GM23248 (cell line): ENCODE measurements at places on chromosomes 2 and 18. TPM values are rescaled to one million over a fixed set of nuclear protein-coding genes. Genes with fewer than 3 reads are reported as not detected.

Gene GKN1
- not detected in 2 replicates for total RNA-seq

Gene CTAGE1
- total RNA-seq = 0.11 TPM in 1 of 2 replicates, not detected in the other

Gene CAB39
- total RNA-seq = 49.1 and 52.1 TPM in 2 replicates

Gene SERPINB11
- total RNA-seq = not detected in 2 replicates

Gene L3MBTL4
- total RNA-seq = not detected in 2 replicates

Gene NXPH2
- not detected in 2 replicates for total RNA-seq

Gene FKBP1B
- 1.0 and 7.5 TPM in 2 replicates for total RNA-seq

Gene POTEJ
- not detected in 2 replicates for total RNA-seq

Gene MARCHF7
- 99.3 and 118 TPM in 2 replicates for total RNA-seq

Gene NFE2L2
- 62.0 and 77.4 TPM in 2 replicates for total RNA-seq

Gene GRB14
- not detected in 2 replicates for total RNA-seq

GRCh38 chr2:184921676-184922075 lies 323.3 kb downstream of the ZNF804A start:
- no peaks in the 10 kb centered on the region for H3K36me3 ChIP-seq
- H3K27me3 ChIP-seq = no peaks in the 10 kb centered on the region
- no peak overlapping the region for H3K27ac ChIP-seq
- no peak overlapping the region for H3K4me3 ChIP-seq
- no peak for DNase-seq

- H3K4me1 ChIP-seq = no peaks in the 10 kb centered on the region
- no peaks in the 10 kb centered on the region for H3K36me3 ChIP-seq
- H3K27ac ChIP-seq = no peak overlapping the region
- no peaks in the 10 kb centered on the region for H3K27me3 ChIP-seq
- H3K4me3 ChIP-seq = no peak overlapping the region
Measured at GRCh38 chr2:25207078-25207545, 38.7 kb upstream of the POMC start.

DNA sequence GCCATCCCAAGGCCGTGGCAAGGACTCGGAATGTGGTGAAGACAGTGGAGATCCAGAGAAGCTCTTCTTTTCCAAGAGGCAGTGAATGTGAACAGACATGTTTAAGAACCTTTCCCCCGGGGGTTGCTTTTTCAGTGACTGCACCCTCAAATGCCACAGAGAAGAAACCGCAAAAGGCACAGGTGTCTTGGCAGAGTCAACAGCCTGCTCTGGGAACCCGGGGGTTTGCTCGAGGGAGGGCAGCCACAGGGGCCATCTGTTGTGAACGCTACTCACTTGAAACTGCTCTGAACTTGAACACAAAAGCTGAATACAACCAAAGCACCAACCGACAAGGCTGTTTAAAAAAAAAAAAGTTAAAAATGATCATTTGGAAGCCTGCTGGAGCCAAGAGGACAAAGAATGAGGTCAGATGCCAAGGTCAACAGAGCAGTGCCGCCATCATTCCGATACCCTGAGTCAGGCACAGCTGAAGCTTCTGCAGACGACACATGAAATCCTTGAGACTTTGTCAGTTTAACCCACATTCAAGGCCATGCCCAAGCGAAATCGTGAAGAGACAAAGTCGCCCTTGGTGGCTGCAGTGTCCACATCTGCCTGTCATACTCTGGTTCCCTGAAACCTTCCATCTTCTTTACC lies 47.4 kb downstream of the PSMG2 start:
- no peak overlapping the region for H3K27ac ChIP-seq
- DNase-seq = peak; percentile 28
- H3K4me1 ChIP-seq = peaks cover 16% of the 10 kb centered on the region
- no peaks in the 10 kb centered on the region for H3K36me3 ChIP-seq

GRCh38 chr2:134335601-134336000 lies 81.7 kb downstream of the MGAT5 start:
- no peaks in the 10 kb centered on the region for H3K36me3 ChIP-seq
- no peak overlapping the region for H3K4me3 ChIP-seq
- H3K27ac ChIP-seq = no peak overlapping the region
- no peaks in the 10 kb centered on the region for H3K4me1 ChIP-seq
- no peak for DNase-seq
- H3K27me3 ChIP-seq = no peaks in the 10 kb centered on the region

DNA sequence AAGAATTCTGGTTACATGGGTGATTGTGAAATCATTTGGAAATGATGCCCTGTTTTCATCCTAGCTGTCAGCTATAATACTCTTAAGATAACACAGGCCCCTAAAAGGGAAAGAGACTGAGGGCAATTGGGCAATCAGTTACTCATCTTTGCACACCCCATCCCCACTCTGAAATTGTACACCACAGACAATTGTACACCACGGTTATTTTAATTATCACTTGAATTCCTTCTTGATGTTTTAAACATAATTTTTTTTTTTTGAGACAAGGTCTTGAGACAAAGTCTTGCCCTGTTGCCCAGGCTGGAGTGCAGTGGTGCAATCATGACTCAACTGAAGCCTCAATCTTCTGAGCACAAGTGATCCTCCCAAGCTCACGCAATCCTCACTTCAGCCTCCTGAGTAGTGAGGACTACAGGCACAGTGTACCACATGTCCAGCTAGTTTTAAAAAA lies 862.4 kb upstream of the ACVR2A start:
- no peak overlapping the region for H3K4me3 ChIP-seq
- H3K36me3 ChIP-seq = no peaks in the 10 kb centered on the region
- no peaks in the 10 kb centered on the region for H3K27me3 ChIP-seq
- peaks cover 65% of the 10 kb centered on the region for H3K4me1 ChIP-seq

- no peak for DNase-seq
- H3K27me3 ChIP-seq = no peaks in the 10 kb centered on the region
- H3K4me1 ChIP-seq = no peaks in the 10 kb centered on the region
Measured at GRCh38 chr2:128525653-128526052, 207.0 kb upstream of the HS6ST1 start.

- no peaks in the 10 kb centered on the region for H3K36me3 ChIP-seq
- no peak for DNase-seq
- no peaks in the 10 kb centered on the region for H3K4me1 ChIP-seq
- H3K4me3 ChIP-seq = no peak overlapping the region
- H3K27ac ChIP-seq = no peak overlapping the region
Measured at GRCh38 chr2:170267071-170267470, 89.1 kb downstream of the MYO3B start.

GRCh38 chr2:84846041-84846663 lies 34.7 kb downstream of the TRABD2A start:
- H3K4me1 ChIP-seq = peaks cover 10% of the 10 kb centered on the region; the same call in 1 of the 2 replicates
- DNase-seq = peak; percentile 28
- no peaks in the 10 kb centered on the region for H3K36me3 ChIP-seq
- no peak overlapping the region for H3K4me3 ChIP-seq

GRCh38 chr2:136204971-136205370 lies 87.0 kb upstream of the CXCR4 start:
- peaks cover 6% of the 10 kb centered on the region for H3K27me3 ChIP-seq
- no peaks in the 10 kb centered on the region for H3K36me3 ChIP-seq
- DNase-seq = no peak
- H3K27ac ChIP-seq = no peak overlapping the region

- peak; percentile 97 for DNase-seq
- H3K27me3 ChIP-seq = no peaks in the 10 kb centered on the region
- peak overlapping the region; percentile 41 for H3K4me3 ChIP-seq
- H3K36me3 ChIP-seq = peaks cover 5% of the 10 kb centered on the region
Measured at GRCh38 chr2:36889795-36890194, 76.5 kb downstream of the STRN start.

GRCh38 chr2:156445296-156446220 lies 9.4 kb downstream of the GPD2 start:
- H3K27me3 ChIP-seq = no peaks in the 10 kb centered on the region
- H3K36me3 ChIP-seq = no peaks in the 10 kb centered on the region
- peaks cover 38% of the 10 kb centered on the region for H3K4me1 ChIP-seq
- H3K27ac ChIP-seq = peak overlapping the region; percentile 83
- peak; percentile 91 for DNase-seq

DNA sequence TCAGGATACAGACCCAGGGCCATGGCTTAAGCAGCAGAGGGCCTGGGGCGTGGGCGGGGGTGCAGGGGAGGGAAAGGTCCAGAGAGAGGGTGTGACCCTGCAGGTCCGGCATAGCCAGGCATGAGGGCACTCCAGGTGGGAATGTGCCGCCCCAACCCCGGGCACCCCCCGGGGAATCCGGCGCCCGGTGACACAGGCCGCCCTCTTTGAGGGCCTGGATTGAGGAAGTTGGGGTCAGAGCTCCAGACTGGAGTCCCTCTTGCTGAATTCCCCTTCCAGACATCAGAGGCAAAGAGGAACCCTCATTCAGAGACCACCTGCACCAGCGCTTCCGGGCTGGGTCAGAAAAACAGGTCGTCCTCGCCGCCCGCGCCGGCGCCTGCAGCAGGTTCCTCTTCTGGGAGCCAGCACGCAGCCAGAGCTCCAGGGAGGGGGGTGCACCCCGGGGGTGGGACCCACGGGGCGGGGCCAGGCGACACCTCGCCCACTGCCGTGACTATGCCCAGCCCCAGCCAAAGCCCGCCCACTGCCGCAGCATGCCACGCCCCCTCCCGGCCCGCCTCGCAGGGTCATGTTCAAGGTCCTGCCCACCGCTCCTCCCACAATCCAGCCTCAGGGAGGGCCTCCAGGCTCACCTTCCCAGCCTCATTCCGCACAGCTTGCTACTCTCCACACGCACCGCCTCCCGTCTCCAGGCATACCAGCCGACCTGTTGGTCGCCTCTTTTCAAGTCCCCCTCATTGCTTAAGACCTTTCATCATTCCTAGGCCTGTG lies 98.3 kb upstream of the ID2 start:
- H3K27me3 ChIP-seq = 0 out of 2 replicates have a peak, but pooled peaks cover 4% of the 10 kb centered on the region
- no peaks in the 10 kb centered on the region for H3K36me3 ChIP-seq
- H3K27ac ChIP-seq = no peak overlapping the region
- H3K4me1 ChIP-seq = no peaks in the 10 kb centered on the region
- H3K4me3 ChIP-seq = no peak overlapping the region

DNA sequence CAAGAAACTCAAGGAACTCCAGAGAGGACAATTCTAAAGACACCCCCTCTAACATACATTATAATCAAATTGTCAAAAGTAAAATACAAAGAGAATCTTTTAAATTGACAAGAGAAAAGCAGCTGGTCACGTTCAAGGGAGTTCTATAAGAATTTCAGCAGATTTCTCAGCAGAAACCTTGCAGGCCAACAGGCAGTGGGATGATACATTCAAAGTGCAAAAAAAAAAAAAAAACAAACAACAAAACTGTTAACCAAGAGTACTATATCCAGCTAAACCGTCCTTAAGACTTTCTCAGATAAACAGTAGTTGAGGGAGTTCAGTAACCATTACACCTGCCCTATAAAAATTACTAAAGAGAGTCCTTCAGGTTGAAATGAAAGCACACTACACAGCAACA lies 33.9 kb downstream of the CCDC138 start:
- no peaks in the 10 kb centered on the region for H3K4me1 ChIP-seq
- no peak overlapping the region for H3K27ac ChIP-seq
- H3K4me3 ChIP-seq = no peak overlapping the region

- H3K4me1 ChIP-seq = no peaks in the 10 kb centered on the region; the same call in 1 of the 2 replicates
- no peaks in the 10 kb centered on the region for H3K27me3 ChIP-seq
- H3K4me3 ChIP-seq = no peak overlapping the region
- H3K36me3 ChIP-seq = no peaks in the 10 kb centered on the region
- H3K27ac ChIP-seq = no peak overlapping the region
Measured at GRCh38 chr2:10342245-10342951, 39.7 kb downstream of the HPCAL1 start.

DNA sequence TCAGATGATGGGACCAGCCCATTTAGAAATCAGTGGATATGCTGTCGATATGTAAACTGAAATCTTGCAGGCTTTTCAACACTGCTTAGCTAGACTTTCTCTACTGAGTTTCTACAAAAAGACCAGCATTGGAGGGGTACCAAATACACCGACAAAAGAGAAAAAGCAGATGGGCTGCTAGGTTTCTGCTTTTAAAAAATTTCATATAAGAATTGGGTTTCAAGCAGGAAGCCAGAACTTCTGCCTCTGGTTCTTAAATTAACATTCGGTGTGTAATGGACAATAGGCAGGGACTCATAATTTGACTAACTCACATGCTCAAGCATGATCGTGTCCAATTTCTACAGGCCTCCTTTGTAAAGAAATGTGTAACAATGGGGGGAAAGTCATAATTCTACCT lies 3.1 kb downstream of the ARL4C start:
- peaks cover 7% of the 10 kb centered on the region; the same call in 1 of the 2 replicates for H3K4me1 ChIP-seq
- H3K27me3 ChIP-seq = no peaks in the 10 kb centered on the region
- DNase-seq = peak; percentile 4
- H3K27ac ChIP-seq = no peak overlapping the region
- H3K4me3 ChIP-seq = peak overlapping the region; percentile 82; the same call in 1 of the 2 replicates

- H3K4me3 ChIP-seq = no peak overlapping the region
- H3K27ac ChIP-seq = no peak overlapping the region
- no peak for DNase-seq
- H3K27me3 ChIP-seq = peaks cover 22% of the 10 kb centered on the region
- H3K4me1 ChIP-seq = no peaks in the 10 kb centered on the region
- H3K36me3 ChIP-seq = no peaks in the 10 kb centered on the region
Measured at GRCh38 chr2:31188131-31188530, 29.2 kb downstream of the CAPN14 start.

DNA sequence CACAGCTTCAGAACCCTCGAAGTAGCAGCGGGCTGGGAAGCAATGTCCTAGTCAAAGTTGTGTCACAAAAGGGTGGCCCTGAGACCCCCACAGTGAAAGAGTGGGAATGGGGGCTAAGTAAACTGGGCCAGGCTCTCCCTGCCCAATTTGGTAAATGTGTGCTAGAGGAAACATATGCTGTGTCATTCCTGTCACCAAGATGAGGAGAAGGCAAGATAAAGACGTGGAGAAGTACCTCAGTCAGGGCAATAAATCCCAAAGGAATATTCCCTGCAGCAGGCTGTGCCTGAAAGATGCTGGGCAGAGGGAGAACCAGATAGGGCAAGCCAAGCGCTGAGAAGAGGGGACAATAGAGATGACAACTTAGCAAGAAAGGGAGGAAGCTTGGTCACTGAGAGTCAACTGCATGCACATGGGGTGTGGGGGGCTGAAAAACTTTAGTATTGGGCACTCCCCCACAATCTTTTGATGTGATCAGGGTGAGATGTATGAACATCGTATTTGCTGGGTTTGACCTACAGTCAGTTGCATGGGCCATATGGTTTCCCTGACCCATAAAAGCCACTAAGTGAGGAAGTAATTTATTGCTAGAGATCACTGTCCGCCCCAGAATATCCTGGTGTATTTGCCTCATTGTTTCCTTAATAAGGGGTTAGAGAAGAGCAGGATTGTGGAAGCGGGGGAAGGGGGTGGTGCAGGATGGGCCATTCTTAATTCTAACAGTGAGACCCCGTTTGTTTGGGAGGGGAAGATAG lies 49.9 kb upstream of the CXCR4 start:
- no peaks in the 10 kb centered on the region for H3K36me3 ChIP-seq
- no peak overlapping the region for H3K27ac ChIP-seq

GRCh38 chr2:84532291-84532690 lies 16.0 kb downstream of the DNAH6 start:
- no peak overlapping the region for H3K4me3 ChIP-seq
- DNase-seq = peak; percentile 8
- no peak overlapping the region for H3K27ac ChIP-seq
- H3K27me3 ChIP-seq = 0 out of 2 replicates have a peak, but pooled peaks cover 3% of the 10 kb centered on the region
- H3K36me3 ChIP-seq = no peaks in the 10 kb centered on the region
- H3K4me1 ChIP-seq = no peaks in the 10 kb centered on the region

DNA sequence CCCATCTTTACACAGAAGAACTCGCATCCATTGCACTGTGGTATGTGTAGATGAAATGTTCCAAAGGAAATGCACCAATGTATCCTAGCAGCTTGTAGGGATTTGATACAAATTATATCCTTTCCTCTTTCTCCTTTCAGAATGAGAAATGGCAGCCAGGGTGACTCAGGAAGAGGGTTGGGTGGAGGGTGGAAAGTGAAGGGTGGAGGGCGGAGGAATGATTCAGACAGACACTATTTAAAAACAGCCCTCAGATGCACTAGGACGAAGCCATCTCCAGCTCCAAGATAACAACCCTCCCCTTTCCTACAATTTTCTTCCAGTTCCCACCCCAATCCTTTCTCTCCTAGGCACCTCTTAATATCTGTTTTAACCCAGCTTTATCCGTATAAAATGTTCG lies 96.2 kb upstream of the STK39 start:
- peak; percentile 80 for DNase-seq
- 0 out of 2 replicates have a peak overlapping the region, but pooled peaks have one; percentile 16 for H3K27ac ChIP-seq
- no peaks in the 10 kb centered on the region for H3K36me3 ChIP-seq
- no peak overlapping the region for H3K4me3 ChIP-seq
- no peaks in the 10 kb centered on the region for H3K27me3 ChIP-seq
